Fibroblast of the aortic adventitia (primary cell): ENCODE measurements at places on chromosomes 1 and 21.

- no peak for DNase-seq
These were observed at the start of gene ARHGAP30 for GRCh38 chr1:161069731-161070270. Gene ARHGAP30 (minus strand): TSS chr1:161069891. CDS start chr1:161069624, 267 bp downstream.

DNA sequence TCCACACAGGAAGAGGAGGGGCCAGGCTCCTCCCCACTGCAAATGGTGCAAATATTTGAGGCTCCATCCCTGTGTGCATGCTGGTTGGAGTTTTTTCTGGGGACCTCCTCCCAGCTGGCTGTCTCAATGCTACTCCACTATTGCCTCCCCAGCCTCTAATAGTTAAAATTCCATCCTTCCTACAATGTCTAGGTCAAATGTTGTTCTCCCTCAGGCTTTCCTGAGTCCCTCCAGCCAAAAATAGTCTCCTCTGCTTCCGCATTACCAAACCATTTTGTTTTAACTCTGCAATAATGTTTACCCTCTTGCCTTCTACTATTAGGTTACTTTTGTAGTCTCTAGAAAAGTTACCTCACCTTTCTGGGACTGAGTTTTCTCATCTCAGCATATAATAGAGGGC, 29.6 kb upstream of the FMO1 start:
- DNase-seq, result no peak

GRCh38 chr1:86247597-86248279, 91.2 kb upstream of the COL24A1 start:
- peak; percentile 5 for DNase-seq

DNA sequence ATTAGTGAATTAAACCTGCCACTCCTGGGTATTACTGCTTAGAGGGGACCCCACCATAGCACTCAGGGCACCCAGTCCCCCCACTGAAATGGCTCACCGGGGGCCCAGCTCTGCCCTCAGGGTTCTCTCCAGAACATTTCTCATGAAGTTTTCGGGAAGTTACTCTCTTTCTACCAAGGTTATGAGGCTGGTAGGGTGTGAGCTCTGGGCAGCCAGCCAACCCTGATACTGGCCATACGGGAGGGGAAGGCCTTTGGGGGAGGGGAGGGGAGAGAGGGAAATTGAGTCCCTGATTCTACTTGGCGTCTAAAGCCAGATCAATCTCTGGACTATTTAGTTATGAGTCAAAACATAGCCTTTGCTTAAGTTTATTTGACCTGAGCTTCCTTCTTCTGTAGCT, 12.9 kb upstream of the PDE9A start:
- DNase-seq, result no peak

- no peak for DNase-seq
These were observed 198.7 kb upstream of the PTBP2 start for GRCh38 chr1:96522927-96523326.

DNA sequence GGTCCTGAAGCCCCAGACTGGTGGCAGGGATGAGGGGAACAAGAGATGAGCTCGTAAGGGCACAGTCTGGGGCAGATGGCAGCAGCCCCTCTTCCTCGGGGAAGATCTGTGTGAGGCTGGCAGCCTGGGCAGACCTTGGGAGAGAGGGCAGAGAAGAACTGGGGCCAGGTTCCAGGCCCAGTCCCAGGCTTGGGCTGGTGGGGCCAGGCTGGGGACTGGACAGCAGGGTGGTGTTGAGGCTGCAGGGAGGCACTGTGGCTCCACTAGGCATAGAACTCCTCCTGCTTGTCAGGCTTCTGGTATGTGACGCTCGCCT, 35.7 kb downstream of the SDC3 start:
- DNase-seq, result no peak

- no peak for DNase-seq
These were observed 718.3 kb downstream of the PTPRU start for GRCh38 chr1:29954591-29954990.

DNA sequence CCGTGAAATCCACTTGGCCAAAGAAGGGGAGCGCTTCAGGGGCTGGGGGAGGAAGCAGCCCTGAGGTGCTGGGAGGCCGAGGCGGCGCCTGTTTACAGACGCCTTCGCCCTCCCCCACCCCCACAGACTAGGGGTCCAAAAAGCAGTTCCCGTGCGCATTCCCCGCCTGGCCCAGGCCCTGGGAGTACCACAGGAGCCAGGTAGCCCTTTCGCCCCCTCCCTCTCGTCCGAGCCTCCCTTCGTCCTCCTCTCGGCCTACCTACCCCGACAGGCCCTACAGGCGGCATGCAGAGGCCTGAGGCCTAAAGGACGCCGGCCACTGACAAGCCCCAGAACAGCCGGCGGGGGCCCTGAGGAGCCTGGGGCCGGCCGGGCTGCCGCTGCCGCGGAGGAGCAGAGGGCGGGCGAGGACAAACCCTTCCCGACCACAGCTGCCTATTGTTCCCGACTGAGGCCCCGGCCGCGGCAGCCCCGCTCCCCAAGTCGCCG, 522 bp downstream of the RC3H1 start:
- peak; percentile 40 for DNase-seq

DNA sequence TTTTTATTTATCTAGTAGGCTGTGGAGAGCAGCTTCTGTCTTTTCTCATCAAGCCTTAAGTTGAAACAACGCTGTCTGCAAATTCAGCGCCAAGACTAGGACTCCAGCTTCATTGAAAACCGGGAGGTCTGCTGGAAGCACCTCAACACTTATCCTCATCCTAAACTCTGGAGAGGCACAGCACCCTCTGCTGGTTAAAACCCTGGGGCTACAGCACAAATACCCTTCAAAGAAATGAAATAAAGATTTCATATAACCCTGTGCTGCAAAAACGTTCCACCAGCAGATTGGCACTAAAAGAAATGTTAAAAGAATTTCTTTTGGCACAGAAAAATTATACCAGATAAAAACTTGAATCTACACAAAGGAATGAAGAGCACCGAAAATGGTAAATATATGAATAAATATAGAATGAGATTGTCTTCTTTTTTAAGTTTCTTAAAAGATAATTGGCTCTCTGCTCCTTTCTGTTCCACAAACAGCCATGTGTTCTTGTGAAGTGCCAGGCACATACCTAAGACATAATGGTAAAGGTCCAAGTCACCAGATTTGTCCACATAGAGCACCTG, 227.7 kb upstream of the SAMSN1 start:
- DNase-seq, result peak; percentile 36

DNA sequence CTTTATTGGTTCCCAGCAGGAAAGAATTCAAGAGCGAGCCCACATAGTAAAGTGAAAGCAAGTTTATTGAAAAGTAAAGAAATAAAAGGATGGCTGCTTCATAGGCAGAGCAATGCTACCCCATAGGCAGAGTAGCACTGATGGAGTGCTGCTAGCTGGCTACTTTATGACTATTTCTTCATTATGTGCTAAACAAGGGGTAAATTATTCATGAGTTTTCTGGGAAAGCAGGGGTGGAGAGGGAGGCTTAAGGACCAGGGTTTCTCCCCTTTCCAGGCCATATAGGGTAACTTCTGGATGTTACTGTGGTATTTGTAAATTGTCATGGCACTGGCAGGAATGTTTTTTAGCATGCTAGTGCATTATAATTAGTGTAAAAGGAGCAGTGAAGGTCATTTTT, 1271.4 kb downstream of the KCNT2 start:
- no peak for DNase-seq

- no peak for DNase-seq
These were observed 21.6 kb upstream of the ABCA4 start for GRCh38 chr1:94142583-94142982.

GRCh38 chr1:42043182-42043581, 110.0 kb upstream of the GUCA2B start:
- no peak for DNase-seq

GRCh38 chr1:181821701-181822100, 239.8 kb downstream of the ZNF648 start:
- no peak for DNase-seq

- no peak for DNase-seq
These were observed 76.6 kb downstream of the FAM78B start for GRCh38 chr1:166090244-166090643.

GRCh38 chr1:54835970-54836369, 34.8 kb upstream of the TTC22 start:
- no peak for DNase-seq

- DNase-seq, result no peak
These were observed 168.1 kb upstream of the BEND5 start for GRCh38 chr1:48944811-48945210.

DNA sequence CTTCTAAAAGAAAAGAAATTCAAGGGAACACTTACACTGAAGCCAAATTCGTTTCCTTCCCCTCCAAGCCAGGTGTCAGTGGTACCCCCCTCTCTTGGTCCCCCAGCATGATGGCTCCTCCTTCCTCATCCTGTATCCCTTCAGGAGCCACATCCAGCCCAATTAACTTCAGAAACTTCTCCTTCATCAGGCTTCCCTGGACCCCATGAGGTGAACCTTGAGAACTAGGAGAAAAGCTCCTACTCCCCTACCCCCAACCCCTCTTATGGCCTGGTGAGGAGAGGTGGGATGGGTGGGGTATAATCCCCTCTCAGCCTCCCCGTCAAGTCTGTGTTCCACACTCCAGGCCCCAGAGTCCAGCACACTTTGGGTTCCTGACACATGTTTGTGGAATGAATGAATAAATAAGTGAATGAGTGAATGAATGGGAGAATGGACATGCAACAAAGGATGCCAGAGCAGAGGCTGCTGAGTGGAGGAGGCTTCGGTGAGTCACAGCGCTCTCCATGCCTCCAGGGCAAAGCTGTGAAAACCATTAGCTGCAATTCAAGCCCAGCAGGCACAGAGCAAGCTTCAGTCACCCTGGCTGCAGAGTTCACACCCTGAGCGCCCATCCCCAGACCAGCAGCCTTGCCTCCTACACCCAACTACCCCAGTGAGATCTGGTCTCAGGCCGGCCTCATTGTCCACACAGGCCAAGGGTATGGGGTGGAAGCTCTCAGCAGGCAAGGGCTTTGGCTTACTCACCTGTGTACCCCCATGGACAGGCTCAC, 43.8 kb downstream of the BATF3 start:
- DNase-seq, result peak; percentile 25

- DNase-seq, result no peak
These were observed 374 bp downstream of the MAB21L3 start for GRCh38 chr1:116111524-116112021.

DNA sequence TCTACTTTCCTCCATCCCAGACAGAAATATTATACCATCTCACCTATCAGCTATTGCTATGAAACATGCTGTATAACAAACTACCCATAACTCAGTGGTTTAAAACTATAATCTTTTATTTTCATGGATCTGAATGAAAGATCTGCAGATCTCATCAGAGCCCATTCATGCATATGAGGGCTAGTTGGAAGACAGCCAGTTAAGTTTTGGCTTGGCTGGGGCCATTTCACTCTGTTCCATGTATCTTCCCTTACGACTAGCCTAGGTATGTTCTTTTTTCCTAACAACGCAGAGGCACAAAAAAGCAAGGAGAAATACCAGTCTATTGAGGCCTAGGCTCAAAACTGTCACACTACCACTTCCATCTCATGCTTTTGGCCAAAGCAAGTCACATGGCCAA, 28.1 kb upstream of the RGS1 start:
- no peak for DNase-seq

- DNase-seq, result peak; percentile 94
These were observed 2.3 kb upstream of the MXRA8 start for GRCh38 chr1:1360506-1361169.

DNA sequence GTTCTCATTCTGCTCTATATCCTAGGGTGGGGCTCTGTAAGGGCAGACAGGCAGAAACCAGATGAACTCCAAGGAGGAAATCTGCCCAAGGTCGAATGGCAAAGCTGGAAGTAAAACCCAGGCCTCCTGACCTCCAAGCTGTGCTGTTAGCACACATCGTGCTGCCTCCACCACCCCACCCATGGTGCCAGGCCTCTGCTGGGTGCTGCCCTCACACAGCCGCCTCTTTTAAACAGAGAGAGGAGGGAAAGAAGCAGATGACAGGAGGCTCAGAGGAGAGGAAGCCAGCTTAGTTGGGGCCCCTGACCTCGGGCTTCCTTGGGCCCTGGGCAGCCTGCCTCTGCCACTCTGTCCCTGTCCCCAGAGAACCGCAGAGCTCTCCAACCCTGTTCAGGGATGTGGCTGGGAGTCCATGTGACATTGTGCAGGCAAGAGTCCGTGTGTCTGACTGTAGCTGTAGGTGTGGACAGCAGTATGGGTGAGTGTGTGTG, 1.1 kb downstream of the SYNC start:
- DNase-seq, result peak; percentile 28

DNA sequence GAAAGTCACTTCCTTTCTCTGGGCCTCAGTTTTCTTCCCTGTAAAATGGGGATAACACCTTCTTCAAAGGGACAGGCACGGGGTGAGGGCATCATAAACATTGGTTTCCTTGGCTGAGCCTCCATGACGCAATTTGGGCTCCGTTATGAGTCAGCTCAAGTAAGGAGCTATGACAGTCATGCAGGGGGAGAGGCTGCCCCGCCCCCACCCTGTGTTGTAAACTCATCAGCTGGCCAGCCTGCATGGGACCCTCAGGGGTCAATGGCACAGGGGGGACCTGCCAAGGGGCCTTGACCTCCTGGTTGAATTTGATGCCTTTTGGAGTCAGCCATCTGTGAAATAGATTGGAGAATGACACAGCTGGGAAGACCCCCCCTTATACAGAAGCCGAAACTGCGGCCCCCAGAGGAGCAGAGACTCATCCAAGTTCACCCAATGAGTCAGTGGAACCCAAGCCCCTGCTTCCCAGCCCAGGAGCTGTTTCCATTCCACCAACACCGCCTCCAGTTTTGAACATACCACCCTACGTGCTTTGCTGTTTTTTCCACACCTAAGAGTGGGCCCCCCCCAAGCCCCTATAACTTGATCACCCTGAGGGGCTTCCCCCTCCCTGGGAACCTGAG, 36.8 kb upstream of the RUNX3 start:
- peak; percentile 56 for DNase-seq

DNA sequence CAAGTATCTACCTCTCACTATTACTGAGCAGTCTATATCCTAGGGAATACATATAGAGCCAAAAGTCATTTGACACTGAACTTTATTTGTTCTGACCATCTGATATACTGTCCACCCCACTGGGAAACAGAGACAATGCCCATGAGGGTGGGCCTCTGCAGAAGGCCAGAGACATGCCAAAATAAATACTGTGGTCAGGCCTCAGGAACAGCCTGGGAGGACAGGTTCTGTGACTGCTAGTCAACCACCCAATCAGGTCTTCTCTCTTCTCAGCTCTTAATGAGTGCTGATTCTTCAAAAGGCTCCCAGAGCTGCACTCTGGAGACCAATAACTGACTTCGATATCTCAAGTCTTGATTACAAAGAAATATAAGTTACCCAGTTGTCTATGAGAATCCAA, 5.5 kb upstream of the ANKRD35 start:
- peak; percentile 53 for DNase-seq

DNA sequence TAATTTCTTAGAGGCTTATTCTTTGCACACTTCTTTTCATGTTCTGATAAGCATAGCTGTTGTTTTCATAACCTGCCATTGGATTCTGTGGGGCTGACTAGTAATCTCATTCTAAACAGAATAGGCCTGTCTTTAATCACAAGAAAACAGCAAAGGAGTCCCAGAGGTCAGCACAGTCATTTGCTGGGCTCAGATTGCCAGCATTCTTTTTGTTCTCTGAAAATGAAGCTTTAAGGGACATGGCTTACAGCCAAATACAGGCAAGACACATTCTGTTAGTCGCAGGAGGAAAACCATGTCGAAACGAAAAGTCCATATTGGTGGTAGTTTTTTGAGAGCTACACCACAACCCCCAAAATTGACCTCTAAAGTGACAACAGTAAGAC, 75.0 kb downstream of the MRPS6 start:
- peak; percentile 45 for DNase-seq

GRCh38 chr1:219876798-219877209, 51.6 kb downstream of the SLC30A10 start:
- peak; percentile 37 for DNase-seq
